Colonic mucosa (tissue), 4 donors: ENCODE measurements at places on chromosomes 11 and 22.

DNA sequence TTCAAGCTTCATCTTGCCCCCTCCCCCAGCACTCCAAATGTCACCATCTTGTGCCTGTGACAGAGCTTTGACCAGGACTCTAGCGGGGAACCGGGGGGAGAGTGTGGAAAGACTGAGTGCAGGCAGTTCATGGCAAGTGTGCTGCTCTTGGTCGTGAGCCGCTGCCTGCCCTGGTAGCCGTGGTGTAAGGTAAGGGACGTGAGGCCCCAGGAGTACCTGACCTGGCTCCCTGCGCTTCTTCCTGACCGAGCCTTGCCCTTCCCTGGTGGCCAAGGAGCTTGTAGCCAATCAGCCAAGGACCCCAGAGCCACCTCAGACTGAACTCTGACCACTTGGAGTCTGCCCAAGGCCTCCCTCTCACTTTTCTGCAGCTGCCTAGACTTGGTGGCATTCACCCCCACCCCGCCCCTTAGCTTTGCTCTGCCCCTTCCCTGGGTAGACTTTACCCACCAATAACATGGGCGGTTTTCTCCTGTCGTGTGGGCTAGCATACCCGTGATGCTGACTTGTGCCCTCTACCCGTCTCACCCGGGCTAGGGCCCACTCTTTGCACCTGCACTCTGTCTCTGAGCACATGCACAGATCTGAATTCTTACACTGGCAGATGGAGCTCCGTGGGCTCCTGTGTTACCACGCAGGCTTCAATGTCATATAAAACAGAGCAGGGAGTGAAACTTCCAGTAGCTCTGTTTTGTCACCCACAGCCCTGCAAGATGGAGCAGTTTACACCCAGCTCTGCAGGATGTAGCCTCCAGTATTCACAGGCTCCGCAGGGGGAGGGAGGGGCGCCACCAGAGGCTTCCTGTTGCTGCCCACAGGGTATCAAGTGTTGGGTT, 1.5 kb downstream of the DGKZ start:
- DNase-seq: peak; percentile 70

DNA sequence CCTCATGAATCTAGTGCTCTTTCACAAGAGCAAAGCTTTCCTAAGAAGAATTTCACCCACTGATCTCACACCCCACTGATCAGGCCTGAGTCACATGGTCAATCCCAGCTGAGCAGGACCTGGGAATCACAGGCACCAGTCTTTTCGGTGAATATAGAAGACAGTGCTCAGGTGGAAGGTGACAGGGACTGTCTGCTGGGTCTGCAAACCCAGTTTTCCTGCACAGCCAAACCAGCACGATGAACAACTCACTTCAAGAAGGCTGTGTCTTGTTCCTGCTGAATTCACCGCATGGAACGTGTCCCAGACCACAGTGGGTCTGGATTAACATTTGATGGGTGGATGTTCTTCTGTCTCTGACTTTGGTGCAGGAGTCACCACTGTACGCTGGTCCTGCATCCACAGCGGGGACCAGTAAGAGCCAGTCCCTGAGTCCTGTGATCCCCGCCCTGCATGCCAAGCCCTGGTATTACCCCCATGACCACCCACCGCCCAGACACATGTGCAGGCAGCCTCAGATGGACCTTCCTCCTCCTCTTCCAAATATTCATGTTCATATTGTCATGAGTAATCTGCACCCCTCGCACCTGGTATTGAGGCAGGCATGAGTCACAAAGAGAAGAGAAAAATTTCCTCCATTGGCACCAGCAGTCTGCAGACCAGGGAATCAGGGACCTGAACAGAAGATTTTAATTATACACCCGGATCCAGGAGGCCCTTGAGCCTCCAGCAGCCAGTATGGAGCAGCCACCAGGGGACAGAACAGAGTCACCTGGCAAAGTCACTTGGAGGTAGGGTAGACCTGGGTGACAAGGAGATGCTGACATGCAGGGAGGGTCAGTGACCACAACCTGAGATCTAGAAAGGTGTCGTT, 8.6 kb upstream of the IGLL5 start:
- DNase-seq: no peak

DNA sequence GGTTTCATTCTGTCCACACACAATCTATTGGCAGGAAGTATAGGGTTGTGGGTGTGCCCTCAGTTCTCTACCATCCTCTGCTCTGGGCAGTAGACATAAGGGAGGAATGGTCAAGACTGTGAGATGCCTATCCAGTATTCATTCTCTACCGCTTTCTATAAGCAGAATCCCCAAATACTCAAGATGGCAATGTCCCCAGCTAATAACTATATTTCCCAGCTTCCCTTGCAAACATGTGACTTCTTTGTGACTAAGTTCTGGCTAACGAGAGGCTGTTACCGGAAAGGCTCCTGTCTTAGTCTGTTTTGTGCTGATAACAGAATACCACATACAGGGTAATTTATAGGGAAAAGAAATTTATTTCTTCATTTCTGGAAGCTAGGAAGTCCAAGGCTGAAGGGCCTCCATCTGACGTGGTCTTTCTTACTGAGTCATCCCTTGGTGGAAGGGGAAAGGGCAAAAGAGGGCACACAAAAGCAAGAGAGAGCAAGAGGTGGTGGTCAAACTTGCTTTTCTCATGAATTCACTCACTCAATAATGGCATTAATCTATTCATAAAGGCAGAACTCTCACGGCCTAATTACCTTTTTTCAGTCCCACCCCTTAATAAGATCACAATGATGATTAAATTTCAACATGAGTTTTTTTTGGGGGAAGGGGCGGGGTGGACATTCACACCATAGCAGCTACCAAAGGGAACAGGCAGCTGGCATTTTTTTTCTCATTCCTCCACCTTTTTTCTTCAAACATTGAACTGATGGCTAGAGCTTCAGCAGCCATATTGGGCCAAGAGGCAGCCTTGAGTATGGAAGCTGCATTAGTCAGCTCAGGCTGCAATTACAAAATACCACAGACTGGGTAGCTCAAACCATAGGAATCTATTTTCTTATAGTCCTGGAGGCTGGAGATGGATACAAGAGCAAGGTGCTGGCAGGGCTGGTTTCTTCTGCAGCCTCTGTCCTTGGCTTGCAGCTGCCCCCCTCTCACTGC, 109.7 kb upstream of the OR9Q1 start:
- no peak for DNase-seq

DNA sequence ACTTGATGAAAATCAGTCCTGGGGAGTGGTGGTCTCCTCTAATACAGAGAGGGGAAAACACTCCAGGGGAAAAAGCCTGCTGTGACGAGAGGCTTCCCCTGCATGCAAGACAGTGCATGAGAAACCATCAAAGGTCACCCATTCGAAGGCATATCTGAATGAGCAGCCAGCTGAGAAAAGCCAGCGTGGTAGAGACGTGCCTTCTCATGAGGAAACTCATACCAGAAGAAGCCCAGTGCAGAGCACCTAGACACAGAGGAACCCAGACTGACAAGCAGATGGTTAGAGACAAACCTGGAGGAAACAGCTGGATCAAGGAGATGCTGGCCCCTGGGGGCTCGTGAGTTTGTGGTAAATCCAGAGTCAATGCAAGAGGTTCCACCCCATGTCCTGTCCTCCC, 534.8 kb downstream of the BRD1 start:
- no peak for DNase-seq
